ENCODE measurements at places on chromosomes 16 and 17. TPM values are rescaled to one million over a fixed set of nuclear protein-coding genes. Genes with fewer than 3 reads are reported as not detected.

DNA sequence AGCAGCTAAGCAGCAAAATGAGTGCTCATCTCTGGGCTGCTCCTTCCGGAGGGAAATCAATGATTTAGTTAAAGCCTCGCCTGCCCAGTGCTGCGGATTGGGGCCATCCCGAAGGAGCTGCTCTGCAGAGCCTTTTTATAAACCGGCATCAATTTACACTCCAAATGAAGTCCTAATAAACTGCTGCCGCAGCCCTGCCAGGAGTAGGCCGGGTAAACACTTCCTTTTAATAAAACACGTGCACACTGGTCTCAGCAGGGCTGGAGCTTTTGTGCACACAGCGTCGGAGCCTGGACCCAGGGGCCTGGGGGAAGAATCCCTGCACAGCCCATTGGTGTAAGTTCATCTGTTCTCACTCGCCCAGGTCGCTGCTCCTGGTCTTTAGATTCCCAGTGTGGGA lies 79.6 kb upstream of the HS3ST2 start:
- H3K4me3 ChIP-seq, result no peak overlapping the region
- no peak overlapping the region for H3K27ac ChIP-seq
- H3K4me1 ChIP-seq, result no peaks in the 10 kb centered on the region
- no peaks in the 10 kb centered on the region for H3K36me3 ChIP-seq
- H3K27me3 ChIP-seq, result peaks cover 17% of the 10 kb centered on the region
- no peak for DNase-seq

DNA sequence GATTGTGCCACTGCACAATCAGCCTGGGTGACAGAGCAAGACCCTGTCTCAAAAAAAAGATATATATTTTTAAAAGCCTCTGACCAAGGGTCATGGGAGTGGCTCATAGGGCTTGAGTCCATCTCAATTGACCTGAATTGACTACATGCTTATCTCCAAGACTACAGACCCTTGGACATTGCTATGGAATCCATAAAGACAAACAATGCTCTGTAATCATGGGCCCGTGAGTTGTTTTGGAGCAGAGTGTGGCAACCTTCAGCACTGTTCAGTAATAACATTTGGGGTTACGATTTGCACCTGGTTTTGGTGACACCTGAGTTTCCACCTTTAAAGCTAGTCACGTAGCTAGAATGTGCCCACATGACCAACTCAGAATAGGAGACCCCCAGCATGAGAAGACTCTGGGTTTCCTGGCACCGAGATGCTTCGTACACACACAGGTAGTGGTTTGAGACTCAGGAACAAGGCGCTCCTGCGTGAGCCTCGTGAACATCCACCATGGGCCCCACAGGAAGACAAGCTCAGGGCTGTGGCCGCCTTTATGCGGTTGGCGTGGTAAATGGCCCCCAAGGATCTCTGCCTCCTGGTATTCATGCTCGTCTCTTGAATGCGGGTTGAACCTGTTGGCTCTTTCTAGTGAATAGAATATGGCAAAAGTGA lies 66.6 kb upstream of the RPH3AL start:
- H3K36me3 ChIP-seq, result peaks cover 4% of the 10 kb centered on the region
- H3K27ac ChIP-seq, result peak overlapping the region; percentile 56
- peak overlapping the region; percentile 61 for H3K4me3 ChIP-seq
- H3K4me1 ChIP-seq, result peaks cover 51% of the 10 kb centered on the region
- DNase-seq, result no peak

- no peaks in the 10 kb centered on the region for H3K36me3 ChIP-seq
- DNase-seq, result no peak
- H3K27ac ChIP-seq, result no peak overlapping the region
Observed at GRCh38 chr16:1090620-1091587, 5.1 kb downstream of the C1QTNF8 start.

DNA sequence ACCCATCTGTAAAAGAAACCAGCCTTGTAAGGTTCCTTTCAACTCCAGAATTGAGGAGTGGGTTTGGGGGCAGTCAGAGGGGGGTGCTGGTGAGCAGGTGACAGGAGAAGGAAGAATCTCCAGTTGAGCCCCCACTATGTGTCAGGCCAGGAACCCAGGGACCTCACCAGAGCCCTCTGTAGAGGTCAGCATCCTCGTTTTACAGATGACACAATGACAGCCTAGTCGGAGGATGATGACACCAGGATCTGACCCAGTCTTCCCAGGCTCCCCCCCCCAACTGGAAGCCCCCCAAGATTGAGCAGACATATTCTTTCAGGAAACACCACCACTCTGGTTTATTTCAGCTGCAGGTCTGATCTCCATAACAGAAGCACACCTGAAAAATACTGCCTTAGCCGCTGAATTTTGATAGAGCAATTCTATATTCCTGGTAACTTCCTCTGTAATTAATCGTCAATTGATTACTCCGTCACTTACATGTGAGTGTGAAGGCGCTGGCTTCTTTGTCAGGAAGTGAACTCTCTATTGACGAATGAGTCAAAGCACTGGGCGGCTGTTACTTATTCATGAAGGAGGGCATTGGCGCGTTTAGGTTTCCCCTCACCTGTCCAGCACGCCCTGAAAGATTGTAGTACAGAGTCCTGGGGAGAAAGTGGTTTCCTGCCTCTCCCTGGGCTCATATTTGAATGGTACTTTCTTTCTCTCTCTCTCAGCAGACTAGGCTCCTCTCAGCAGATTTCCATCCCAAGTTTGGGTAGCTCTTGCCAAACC lies 21.2 kb downstream of the SOCS3 start:
- H3K4me1 ChIP-seq, result peaks cover 38% of the 10 kb centered on the region
- no peak overlapping the region for H3K4me3 ChIP-seq
- H3K36me3 ChIP-seq, result no peaks in the 10 kb centered on the region
- H3K27ac ChIP-seq, result peak overlapping the region; percentile 69
- no peaks in the 10 kb centered on the region for H3K27me3 ChIP-seq

DNA sequence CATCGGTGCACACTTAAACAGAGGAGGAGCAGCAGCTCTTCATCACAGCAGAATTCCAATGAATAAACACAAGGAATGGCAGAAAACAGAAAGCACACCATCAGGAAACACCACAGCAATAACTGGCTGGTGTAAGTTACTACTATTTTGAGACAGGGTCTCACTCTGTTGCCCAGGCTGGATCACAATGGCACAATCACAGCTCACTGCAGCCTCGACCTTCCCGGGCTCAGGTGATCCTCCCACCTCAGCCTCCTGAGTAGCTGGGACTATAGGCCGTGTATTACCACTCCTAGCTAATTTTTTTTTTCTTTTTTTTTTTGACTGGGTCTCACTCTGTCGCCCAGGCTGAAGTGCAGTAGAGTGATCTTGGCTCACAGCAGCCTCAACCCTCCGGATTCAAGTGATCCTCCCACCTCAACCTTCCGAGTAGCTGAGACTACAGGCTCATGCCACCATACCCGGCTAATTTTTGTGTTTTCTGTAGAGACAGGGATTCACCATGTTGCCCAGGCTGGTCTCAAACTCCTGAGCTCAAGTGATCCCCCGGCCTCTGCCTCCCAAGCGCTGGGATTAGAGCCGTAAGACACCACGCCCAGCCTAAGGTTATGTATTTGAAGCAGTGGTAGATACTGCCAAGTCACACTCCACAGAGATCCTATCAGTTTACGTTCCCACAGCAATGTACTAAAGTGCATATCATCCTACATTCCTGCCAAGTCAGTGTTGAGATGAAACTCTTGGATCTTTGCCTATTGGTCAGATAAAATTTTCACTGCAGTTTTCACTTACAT lies 20.7 kb downstream of the TRAP1 start:
- H3K36me3 ChIP-seq, result no peaks in the 10 kb centered on the region
- H3K4me3 ChIP-seq, result no peak overlapping the region
- no peak overlapping the region for H3K27ac ChIP-seq

- no peaks in the 10 kb centered on the region for H3K4me1 ChIP-seq
- H3K27ac ChIP-seq, result no peak overlapping the region
- no peaks in the 10 kb centered on the region for H3K36me3 ChIP-seq
- no peak overlapping the region for H3K4me3 ChIP-seq
- DNase-seq, result no peak
Observed at GRCh38 chr17:61837175-61838051, 25.9 kb downstream of the BRIP1 start.

GRCh38 chr16:68284847-68285246 lies 20.5 kb downstream of the SLC7A6 start:
- no peaks in the 10 kb centered on the region for H3K27me3 ChIP-seq
- H3K4me3 ChIP-seq, result peak overlapping the region; percentile 77
- peaks cover 8% of the 10 kb centered on the region for H3K36me3 ChIP-seq
- H3K27ac ChIP-seq, result peak overlapping the region; percentile 84
- H3K4me1 ChIP-seq, result peaks cover 63% of the 10 kb centered on the region
- no peak for DNase-seq

- DNase-seq, result no peak
- H3K36me3 ChIP-seq, result peaks cover 31% of the 10 kb centered on the region
- H3K27me3 ChIP-seq, result no peaks in the 10 kb centered on the region
- peak overlapping the region; percentile 35 for H3K4me3 ChIP-seq
- H3K27ac ChIP-seq, result no peak overlapping the region
- peaks cover 58% of the 10 kb centered on the region for H3K4me1 ChIP-seq
Observed at GRCh38 chr17:67362173-67362572, 4.2 kb downstream of the PSMD12 start.

DNA sequence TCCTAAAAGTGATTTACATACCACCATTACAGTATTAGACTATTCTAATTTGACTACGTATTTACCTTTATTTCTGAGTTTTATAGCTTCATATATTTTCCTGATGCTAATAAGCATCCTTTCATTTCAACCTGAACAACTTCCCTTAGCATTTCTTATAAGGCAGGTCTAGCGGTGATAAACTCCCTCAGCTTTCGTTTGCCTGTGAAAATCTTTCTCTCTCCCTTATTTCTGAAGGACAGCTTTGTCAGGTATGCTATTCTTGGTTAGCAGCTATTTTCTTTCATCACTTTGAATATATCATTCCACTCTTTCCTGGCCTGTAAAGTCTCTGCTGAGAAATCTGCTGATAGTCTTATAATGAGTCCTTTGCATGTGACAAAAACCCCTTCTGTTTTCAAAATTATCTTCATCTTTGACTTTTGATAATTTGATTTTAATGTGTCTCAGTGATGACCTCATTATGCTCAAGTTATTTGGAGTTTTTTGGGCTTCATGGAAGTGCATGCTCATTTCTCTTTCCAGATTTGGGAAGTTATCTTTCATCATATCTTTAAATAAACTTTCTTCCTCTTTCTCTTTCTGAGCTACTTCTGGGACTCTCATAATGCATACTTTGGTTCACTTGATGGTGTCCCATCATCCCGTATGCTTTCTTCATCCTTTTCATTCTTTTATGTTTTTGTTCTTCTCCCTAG lies 285.4 kb upstream of the PMFBP1 start:
- H3K4me3 ChIP-seq, result no peak overlapping the region
- no peaks in the 10 kb centered on the region for H3K4me1 ChIP-seq
- H3K36me3 ChIP-seq, result peaks cover 23% of the 10 kb centered on the region
- no peak overlapping the region for H3K27ac ChIP-seq

DNA sequence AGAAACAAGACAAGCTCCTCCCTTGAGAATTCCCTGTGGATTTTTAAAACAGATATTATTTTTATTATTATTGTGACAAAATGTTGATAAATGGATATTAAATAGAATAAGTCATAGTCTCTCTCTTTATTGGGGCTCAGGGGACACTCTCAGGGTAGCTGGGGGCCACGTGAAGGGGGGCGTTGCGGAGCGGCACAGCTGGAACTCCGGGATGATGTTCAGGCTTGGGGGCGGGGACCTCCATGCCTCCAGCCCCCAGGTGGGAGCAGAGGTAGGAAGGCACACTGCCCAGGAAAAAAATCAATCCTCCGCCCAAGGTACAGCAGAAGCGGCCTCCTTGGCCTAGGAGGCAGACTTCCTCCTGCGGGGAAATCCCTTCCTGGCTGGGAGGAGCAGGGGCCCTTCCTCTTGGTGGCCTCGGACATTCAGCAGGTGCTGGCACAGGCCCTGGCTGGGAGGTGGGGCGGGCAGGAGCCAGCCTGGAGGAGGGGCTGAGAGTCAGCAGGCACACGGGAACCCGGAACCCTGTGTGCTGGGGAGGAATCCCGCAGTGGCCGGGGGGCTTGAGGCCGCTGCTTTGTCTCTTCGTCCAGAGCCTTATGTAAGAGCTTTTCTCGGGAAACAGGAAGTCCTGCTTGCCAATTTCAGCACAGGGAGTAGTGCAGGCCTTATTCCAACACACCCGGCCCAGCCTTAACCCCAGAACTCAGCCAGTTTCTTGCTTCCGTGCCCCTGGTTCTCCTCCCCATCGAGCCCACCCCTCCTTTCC lies 591 bp upstream of the TNFSF13 start:
- H3K36me3 ChIP-seq, result peaks cover under 1% of the 10 kb centered on the region
- H3K4me1 ChIP-seq, result peaks cover 53% of the 10 kb centered on the region
- no peaks in the 10 kb centered on the region for H3K27me3 ChIP-seq
- DNase-seq, result no peak

DNA sequence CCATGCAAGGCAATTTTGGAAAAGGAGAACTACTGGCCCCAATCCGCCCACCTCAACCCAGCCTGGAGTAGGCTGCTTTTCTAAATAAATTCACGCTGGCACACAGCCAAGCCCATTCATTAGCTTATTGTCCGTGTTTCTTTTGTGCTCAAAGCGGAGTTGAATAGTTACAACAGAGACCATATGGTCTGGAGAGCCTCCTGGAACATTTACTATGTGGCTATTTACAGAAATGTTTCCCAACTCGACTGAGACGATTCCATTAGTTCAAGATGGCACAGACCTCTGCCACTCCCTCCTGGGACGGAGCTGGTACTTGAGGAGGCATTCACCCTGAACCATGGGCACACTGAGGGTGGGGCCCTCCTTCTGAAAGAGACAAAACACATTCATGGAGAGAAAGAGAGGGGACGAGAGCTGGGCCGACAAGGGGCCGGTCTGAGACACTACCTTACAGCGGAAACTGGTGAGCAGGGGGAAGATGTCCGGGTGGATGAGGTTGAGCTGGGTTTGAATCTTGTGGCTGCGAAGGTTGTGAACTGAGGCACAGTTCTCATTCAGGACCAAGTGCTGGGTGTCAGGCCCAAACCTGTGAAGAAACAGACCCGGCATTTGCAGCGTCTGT lies 15.7 kb downstream of the ELAC2 start:
- peaks cover 16% of the 10 kb centered on the region for H3K36me3 ChIP-seq
- no peaks in the 10 kb centered on the region for H3K4me1 ChIP-seq
- no peak for DNase-seq
- no peak overlapping the region for H3K4me3 ChIP-seq
- no peak overlapping the region for H3K27ac ChIP-seq

- H3K36me3 ChIP-seq, result no peaks in the 10 kb centered on the region
- H3K4me1 ChIP-seq, result no peaks in the 10 kb centered on the region
- H3K27ac ChIP-seq, result no peak overlapping the region
- no peak overlapping the region for H3K4me3 ChIP-seq
Observed at GRCh38 chr16:79988089-79988488, 387.6 kb upstream of the MAF start.

- no peaks in the 10 kb centered on the region for H3K27me3 ChIP-seq
- no peak for DNase-seq
- no peaks in the 10 kb centered on the region for H3K36me3 ChIP-seq
- H3K4me3 ChIP-seq, result no peak overlapping the region
- H3K27ac ChIP-seq, result no peak overlapping the region
Observed at GRCh38 chr16:88128556-88128955, 177.3 kb downstream of the BANP start.

GRCh38 chr17:58344047-58344790 lies 7.8 kb downstream of the SUPT4H1 start:
- peaks cover 56% of the 10 kb centered on the region for H3K36me3 ChIP-seq
- H3K27me3 ChIP-seq, result no peaks in the 10 kb centered on the region

Gene ZACN
- 0.52 TPM for total RNA-seq

Gene ALOX15B
- not detected for total RNA-seq

Gene ABCA6
- total RNA-seq, result 1.3 TPM

Gene EIF1
- total RNA-seq, result 1,473 TPM

Gene KPNB1
- total RNA-seq, result 665 TPM

Gene ABCC11
- not detected for total RNA-seq

Gene MYH2
- total RNA-seq, result not detected

Gene CSH2
- total RNA-seq, result not detected

Gene GRB7
- total RNA-seq, result 0.36 TPM

Data from natural killer cell treated with Interleukin-12 subunit alpha and Interleukin-12 subunit beta and Interleukin-15 and Interleukin-18, amount 100 ng/mL, for 72 hours (primary cell).